ENCODE measurements at places on chromosomes 2 and 18.

- peak; percentile 16 for DNase-seq
These were observed 67.4 kb downstream of the TNP1 start for GRCh38 chr2:216792222-216793021.

DNA sequence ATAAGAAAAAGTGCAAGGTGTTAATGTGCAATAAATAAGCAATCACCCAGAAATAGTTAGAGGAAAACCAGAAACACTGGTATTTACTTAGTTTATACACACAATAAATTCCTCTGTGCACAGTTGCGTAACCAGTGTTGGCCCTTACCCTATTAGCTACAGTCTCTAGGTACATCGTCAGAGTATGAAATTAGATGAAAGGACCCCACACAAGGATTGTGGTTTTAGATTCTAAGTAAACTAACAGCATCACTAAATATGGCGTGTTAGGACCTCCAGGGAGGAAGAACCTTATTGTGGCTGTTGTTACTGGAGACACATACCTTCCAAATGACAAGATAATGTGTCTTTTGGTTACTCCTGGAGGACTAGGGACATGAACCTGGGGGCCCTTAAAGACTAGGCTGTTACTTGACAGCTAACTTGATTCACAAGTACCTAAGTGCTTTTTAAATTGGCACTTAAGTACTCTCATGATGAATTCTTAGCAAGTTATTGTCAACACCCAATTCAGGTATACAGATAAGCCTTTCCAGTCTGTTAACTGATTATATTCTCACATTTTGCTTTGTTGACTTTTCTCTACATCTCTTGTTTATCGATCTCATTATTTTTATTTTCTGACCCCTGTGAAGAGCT lies 115.3 kb downstream of the FEZ2 start:
- no peak for DNase-seq

DNA sequence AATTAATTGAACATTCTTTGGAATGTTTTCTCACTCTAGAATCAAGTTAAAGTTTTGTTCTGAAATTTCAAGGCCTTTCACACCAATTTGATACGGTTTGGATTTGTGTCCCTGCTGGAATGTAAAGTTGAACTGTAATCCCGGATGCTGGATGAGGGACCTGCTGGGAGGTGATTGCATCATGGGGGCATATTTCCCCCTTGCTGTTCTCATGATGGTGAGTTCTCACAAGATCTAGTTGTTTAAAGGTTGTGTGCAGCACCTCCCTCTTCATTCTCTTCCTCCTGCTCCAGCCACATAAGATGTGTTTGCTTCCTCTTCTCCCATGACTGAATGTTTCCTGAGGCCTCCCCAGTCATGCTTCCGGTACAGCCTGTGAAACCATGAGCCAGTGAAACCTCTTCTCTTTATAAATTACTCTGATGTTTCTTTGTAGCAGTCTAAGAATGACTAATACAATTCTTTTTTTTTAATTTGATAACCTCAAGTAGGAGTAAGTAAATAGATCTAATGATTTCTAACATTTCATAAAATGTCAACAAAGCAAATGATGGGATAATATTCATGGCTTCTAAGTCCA lies 144.2 kb upstream of the CDH7 start:
- DNase-seq: no peak

DNA sequence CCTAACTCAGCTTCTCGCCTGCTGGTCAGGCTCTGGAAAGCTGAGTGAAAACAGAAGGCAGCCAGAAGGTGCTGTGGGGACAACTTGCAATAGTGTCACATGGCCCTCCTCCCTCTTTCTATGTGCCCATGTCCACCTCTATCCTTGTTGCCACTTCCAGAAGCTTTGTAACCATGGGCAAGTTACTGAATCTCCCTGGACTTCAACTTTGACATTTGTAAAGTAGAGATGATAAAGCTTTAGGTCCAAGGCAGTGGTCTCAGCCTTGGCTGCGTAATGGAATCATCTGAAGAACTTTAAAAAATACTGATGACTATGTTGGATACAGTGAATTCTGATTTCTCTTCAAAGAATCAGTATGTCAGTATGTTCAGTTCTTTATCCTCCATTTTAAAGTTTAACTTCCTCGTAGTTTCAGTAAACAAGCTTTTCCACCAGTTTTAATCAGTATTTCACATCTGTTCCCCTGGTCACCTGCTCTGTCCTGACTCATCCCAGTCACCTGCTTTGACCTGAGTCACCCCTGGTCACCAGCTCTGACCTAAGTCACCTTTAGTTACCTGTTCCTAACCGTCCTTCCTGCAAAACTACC lies 245.2 kb upstream of the STON1 start:
- no peak for DNase-seq

DNA sequence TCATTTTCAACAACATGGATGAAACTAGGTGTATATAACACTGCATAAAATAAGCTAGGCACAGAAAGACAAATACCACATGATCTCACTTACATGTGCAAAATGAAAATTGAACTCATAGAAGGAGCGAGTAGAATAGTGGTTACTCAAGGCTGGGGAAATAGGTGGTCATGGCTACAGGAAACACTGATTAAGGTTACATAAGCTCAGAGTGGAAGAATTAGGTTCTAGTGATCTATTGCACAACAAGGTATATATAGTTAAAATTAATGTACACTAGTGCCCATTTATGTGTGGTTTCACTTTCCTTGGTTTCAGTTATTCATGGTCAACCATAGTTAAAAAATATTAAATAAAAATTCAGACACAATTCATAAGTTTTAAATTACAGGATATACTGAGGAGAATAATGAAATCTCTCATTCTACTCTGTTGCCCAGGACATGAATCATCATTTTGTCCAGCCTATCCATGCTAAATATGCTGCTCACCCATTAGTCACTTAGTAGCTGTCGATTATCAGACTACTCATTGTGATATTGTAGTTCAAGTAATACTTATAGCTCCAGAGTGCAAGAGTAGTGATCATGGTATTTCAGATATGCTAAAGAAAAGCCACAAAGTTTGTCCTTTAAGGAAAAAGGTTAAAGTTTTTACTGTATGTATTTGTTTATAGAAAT lies 1530.9 kb upstream of the LRRTM1 start:
- DNase-seq: no peak

DNA sequence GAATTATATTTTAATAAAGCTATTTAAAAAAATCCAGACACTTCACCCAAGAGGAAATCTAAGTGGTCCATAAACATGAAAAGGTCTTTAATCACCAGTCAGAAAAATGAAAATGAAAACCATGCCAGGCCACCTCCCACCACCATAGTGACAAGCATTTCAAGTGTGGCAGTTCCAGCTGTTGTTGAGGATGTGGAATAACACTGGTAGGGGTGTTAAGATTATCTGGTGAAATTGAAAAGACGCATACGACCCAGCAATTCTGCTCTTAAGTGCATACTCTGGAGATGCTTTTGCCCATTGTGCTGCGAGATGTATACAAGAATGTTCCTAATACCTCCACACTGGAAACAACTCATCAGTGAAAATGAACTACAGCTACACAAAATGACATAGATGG lies 82.2 kb downstream of the MSH2 start:
- no peak for DNase-seq

DNA sequence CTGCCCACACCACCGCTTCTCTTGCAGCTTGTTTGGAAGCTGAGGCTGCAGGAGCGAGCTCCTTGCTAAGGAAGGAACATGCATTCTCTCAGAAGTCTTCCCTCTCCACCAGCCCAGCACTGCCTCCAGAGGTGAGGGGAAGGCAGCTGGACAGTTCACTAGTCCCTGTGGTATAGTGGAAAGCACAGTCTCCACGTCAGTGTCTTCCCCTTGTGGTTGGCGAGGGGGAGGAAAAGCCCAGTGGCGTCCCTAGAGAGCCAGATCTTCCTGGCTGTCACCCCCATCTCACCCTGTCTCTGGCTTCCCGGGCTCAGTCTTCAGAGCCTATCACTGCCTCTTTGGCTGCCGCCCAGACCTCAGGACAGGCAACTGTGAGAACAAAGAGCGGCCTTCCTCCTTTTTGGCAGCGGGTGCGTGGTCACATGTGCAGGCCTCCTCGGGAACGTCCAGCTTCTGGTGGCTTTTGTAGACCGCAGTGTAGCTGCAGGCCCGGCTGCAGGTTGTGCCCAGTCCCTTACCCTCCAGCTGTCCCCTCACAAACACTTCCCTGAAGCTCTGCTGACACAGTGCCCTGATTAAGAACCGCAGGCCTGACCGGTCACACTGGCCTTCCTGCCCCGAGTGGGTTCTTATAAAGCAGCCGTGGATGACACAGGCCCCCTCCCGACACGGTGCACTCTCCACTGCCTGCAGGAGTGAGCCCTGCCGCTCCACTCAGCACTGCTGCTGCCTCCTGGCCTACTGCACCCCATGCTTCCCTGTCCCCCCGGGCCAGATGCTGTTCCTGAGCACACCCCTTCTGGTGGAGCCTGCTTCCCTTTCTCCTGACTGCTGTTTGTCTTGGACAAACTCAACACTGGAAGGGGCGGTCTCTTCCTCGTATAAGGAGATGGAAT lies 90.9 kb downstream of the RNF144A start:
- peak; percentile 42 for DNase-seq

DNA sequence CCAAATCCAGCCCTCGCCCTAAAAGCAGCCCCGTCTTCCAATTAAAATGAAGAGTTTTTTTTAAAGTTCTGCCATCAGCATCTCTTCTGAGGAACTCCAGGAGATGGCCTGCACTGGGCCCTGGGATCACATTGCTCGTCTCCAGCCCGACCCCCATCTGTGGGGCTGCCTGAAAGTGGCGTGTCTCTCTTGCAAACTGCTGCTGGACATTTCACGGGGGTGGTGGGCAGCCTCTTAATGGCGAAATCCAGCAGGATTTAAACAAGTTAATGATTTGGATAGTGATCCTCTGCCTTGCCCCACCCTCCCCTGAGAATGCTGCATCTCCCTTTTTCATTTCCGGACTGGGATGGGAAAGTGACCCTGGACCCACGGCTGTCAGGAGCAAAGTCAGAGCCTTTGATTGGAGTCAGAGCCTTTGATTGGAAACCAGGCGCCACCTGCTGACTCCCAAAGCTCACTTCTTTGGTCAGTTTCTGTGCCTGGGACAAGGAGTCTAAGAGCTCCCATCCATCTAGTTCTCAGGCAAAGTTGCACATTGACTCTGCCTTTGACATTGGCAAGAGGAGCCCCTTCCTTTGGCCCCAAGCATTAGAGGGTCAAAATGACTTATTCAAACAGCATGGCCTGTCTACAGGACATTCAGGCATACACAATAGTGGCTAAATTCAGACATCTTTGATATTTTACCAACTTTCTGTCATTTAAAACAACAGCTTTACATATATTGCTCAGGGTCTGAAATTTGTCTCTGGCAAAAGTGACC lies 155.2 kb downstream of the SH3BP4 start:
- DNase-seq: peak; percentile 25

- no peak for DNase-seq
These were observed 83.1 kb downstream of the FAM210A start for GRCh38 chr18:13643261-13643751.

- DNase-seq: no peak
These were observed 137.2 kb upstream of the PXDN start for GRCh38 chr2:1881502-1881901.

DNA sequence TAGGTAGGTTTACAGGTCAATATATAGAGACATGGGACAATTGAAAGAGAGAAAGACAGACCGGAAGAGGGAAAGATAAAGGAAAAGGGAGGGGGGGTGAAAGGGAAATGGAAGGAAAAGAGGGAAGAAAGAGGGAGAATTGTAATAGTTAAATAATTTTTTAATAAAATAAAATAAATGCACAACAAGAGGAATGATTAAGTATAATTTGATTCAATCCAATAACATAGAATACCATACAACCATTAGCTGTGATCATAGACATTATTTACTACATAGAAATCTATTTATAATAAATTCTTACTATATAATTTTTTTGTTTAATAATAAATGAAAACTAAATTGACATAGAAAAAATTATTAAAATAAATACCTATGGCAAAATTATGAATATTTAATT lies 330.7 kb downstream of the NR4A2 start:
- DNase-seq: no peak

DNA sequence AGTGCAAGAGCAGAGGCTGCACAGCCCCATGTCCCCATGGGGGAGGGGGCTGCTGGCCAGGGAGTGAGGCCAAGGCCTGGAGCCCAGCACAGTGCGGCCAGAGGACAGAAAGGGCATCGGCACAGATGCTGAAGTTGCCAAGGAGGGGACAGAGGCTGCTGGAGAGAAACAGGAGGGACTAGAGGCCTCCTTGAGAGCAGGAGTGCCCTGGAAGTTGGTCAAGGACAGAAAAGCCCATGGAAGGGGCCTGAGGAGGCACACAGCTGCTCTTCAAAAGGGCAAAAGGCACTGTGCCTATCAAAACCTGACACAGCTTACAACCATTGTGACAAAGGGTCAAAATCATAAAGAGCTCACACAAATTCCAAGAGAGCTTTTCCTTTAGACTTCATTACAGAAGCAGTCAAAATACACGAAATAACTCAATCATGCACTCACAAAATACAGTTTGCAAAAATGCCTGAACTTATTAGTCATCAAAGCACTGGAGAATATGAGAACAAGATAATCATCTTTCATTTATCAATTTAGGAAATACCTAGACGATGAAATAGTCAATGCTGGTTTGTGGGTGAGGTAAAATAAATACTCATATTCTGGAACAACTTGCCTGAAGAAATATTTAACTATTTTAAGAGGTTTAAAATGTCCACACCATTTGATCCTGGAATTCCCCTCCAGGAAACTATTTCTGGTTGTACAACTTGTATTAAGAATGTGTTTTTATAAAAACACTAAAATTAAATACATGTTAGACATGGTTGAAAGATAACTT lies 79.6 kb downstream of the USP40 start:
- DNase-seq: no peak

DNA sequence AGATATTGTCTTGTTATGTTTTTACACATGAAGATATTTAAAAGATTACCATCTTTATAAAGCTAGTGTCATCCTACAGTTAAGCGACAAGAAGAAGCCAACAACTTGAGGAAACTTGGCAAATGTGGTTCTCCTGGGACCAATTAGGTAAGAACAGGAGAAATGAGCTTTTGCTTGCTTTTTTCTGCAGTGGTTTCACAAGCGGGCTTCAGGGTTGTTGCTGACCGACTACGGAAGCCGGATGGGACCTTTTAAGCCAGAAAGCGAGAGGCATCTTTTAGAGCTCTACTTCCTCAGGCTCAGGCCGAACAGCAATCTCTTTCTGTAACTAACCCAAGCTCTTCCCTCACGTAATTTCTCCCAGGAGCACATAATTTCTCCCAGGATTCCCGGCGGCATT lies 256.5 kb downstream of the CNTNAP5 start:
- DNase-seq: no peak

DNA sequence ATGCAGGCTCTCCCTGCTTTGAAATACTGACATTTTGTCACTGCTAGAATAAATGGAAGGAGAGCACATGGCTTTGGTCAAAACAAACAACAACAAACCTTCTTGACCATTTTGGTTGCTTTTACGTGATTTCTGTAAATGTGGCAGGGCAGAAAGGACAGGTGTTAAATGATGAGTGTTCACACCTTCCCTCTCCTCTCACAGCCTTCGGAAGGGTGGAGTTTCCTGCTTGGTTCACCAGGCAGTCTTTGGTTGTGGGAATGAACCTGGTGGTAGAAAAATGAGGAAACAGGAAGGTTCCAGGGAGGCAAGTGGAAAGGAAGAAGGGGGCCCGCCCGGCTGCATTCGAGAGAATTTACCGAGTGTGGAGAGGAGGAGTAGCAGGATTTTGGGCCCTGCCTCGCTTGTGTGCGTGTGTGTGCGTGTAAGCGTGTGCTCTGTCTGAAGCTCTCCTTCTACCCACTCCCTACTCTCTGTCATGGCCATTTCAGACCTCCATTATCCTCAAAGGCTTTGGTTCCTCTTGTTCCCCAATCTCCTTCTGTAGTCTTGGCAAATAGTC lies 23.7 kb upstream of the SPP2 start:
- DNase-seq: no peak

- DNase-seq: no peak
These were observed 214.4 kb upstream of the TMEM200C start for GRCh38 chr18:6109743-6110142.
